ENCODE measurements at places on chromosomes 2 and 18.

- DNase-seq = no peak
Observed at GRCh38 chr2:195330513-195330956, 326.5 kb upstream of the SLC39A10 start.

DNA sequence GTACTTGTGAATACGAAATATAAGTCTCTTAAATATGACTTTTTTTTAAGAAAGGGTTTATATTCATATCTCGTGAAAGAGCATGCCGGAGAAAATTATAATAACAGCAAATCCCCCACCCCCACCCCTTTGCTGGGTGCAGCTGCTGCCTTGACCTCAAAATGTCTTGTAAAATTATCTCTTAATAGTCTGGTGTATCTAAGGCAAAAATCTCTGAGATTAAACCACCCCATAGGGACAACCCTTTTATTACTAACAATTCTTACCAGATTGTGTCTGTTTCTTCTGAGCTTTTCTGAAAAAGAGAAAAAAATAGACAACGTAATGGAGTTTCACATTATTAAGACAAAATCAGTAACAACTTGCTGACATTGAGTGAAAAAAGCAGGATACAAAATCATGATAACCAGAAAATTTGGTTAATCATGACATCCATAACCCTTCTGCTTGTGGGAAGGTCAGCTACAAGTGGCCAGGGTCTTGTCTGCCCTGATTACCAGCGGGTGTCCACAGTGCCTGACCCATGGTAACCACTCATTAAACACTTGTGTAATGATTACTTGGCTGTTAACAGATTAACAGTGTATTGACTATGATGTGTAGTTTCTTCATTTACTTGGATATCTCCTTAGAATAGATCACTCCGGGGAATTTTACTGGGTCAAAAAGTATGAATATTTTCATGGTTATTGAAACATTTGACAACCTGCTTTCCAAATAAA is 1.5 kb downstream of the STRADB start:
- no peak for DNase-seq

DNA sequence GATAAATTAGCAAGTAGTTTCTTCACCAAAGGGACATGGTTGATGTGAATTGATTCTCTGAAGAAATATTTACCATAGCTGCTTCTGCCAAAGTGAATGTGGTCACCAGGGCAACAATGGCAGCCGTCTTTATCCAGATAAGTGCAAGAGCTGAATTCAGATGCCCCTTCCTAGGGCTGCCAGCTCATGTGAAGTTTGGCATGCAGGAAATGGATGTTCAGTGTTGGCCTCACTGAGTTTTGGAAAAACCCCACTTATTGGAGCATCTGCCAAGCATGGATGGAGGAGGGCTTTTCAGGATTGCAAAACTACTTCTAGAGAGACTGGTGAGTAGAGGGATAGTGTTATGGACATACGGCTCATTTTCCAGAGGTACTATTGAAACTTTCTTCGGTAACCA is 80.8 kb downstream of the FMNL2 start:
- no peak for DNase-seq

GRCh38 chr2:105861200-105861599 is 116.5 kb downstream of the NCK2 start:
- DNase-seq = no peak

GRCh38 chr2:24182507-24182906 is 7.7 kb downstream of the FAM228A start:
- no peak for DNase-seq

- DNase-seq = no peak
Observed at GRCh38 chr2:44767691-44768090, 173.8 kb upstream of the SIX3 start.

DNA sequence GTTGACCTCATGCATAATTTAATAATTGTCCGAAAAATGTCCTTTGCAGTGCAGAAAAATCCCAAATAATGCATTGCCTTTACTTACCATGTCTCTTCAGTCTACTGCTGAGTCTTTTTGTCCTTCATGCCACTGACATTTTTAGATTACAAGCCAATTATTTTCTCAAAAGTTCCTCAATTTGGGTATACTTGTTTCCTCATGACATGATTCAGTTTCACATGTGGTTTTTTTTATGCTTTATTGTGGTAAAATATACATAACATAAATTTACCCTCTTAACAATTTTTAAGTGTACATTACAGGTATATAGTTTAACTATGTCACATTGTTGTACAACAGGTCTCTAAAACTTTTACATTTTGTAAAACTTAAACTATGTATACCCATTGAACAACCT is 81.0 kb downstream of the EPC2 start:
- no peak for DNase-seq

- no peak for DNase-seq
Observed at GRCh38 chr2:138112536-138112935, 148.3 kb downstream of the HNMT start.

DNA sequence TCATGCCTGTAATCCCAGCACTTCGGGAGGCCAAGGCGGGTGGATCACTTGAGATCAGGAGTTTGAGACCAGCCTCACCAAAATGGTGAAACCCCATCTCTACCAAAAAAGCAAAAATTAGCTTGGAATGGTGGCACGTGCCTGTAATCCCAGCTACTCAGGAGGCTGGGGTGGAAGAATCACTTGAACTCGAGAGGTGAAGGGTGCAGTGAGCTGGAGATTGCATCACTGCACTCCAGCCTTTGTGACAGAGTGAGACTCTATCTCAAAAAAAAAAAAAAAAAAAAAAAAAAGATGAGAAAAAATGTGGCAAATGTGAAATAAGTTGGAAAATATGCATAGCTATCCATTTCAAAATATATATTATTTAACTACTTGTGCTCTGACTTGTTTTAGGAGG is 65.0 kb downstream of the KCNS3 start:
- no peak for DNase-seq

GRCh38 chr2:231348704-231349373 is 46.7 kb upstream of the B3GNT7 start:
- DNase-seq = no peak

GRCh38 chr2:8263901-8264300 is 418.0 kb upstream of the ID2 start:
- no peak for DNase-seq
